CD4-positive, alpha-beta T cell treated with Interferon alpha-2 for 1 hour (primary cell): ENCODE measurements at places on chromosomes 5 and 9.

GRCh38 chr5:68710514-68710913 lies 383.3 kb upstream of the SLC30A5 start:
- DNase-seq = no peak

DNA sequence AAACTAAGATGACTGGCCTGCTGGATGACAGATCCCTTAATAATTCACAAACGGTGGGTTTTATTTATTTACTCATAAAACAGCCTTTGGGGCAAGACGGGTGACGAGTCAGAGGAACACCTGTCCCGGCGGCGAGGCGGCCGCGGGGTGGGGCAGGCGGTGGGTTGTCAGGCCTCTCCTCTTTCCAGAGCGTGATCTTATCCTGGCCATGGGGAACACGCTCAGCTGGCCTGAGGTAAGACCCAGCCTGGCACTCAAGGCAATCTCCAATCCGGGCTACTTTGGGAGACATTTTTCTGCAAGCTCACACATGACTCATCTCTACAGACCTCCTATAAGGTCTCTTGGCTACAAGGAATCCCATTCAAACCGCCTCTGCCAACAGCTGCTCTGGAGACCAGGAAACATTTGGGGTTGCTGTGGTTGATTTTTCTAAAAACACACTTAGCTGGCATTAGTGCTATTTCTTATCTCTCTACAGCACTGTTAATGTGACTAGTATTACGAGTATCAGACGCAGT lies 6.3 kb downstream of the RAPGEF1 start:
- peak; percentile 69 for DNase-seq

DNA sequence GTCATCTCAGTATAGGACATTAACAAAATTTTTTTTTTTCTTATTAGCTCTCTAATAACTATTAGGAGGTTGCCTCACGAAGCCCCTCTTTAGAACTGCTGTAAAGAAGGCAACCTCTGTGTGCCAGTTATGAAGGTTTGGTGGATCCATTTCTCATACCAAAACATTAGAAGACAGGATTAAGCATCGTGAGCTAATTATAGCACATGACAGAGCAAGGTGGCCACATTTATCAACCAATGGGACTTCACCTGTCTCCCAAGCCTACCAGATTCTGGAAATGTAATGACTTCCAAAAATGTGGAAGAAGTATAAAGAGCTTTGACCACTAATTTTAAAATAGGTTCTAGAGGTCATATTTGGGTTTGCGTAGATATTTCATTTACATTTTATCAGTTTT lies 107.2 kb downstream of the SMARCA2 start:
- no peak for DNase-seq

DNA sequence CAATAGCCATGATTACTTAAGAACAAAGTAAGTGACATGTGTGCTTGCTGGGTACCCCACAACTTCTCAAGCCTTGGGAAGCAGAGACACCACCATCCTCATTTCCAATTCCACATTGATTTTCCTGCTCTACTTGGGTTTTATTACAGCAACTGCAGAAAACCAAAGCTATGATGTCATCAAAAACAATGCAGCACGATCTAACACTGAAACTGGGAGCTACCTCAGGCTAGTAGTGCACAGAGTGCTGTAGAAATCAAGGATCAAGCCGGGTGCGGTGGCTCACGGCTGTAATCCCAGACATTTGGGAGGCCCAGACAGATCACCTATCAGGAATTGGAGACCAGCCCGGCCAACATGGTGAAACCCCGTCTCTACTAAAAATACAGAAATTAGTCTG lies 174.4 kb upstream of the MSX2 start:
- DNase-seq = no peak

- DNase-seq = no peak
Observed at GRCh38 chr9:14349146-14349446, 35.2 kb upstream of the NFIB start.

GRCh38 chr9:72524820-72525540 lies 3.6 kb downstream of the TMC1 start:
- peak; percentile 26 for DNase-seq

DNA sequence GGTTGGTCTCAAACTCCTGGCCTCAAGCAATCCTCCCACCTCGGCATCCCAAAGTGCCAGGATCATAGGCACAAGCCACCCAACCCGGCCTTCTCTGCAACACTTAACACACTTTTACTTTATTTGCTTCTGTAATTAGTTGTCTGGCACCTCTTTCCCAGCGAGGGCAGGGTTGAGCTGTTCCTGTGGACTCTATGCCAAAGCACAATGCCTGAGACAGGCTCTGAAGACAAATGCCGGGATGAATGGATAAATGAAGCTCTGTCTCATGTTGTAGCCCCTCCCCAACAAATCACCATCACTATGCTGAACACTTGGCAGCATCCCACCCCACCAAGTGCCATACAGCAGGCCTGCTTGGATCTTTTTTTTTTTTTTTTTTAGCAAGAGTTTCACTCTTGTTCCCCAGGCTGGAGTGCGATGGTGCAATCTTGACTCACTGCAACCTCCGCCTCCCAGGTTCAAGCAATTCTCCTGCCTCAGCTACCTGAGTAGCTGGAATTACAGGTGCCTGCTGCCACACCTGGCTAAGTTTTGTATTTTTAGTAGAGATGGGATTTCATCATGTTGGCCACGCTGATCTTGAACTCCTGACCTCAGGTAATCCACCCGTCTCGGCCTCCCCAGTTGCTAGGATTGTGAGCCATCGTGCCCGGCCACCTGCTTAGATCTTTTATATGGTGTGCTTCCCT lies 21.3 kb downstream of the GPX3 start:
- DNase-seq = no peak

- DNase-seq = no peak
Observed at GRCh38 chr5:115179394-115180164, 9.9 kb upstream of the TRIM36 start.

- DNase-seq = no peak
Observed at GRCh38 chr5:145739843-145740242, 95.3 kb downstream of the PRELID2 start.

- no peak for DNase-seq
Observed at GRCh38 chr9:89746385-89747116, 141.7 kb downstream of the GADD45G start.

- DNase-seq = no peak
Observed at GRCh38 chr5:159345861-159346260, 15.6 kb upstream of the IL12B start.

DNA sequence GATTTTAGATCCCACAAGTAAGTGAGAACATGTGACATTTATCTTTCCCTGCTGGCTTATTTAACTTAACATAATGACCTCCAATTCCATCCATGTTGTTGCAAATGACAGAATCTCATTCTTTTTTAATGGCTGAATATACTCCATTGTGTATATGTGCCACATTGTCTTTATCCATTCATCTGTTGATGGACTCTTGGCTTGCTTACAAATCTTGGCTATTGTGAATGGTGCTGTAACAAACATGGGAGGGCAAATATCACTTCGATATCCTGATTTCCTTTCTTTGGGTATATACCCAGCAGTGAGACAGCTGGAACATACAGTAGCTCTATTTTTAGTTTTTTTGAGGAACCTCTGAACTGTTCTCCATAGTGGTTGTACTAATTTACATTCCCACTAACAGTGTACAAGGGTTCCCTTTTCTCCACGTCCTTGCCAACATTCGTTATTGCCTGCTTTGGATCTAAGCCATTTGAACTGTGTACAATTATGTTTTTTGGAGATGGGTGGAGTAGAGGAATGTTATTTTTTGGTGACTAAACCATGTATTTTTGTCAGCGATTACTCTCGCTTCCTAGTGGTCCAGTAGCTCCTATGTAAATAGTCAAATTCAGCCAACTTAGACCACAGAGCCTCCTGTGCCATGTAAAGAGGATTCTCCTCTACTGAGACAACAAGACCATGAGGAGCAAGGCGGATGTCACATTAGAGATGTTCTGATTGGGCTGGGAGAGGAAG lies 60.6 kb downstream of the TNFSF15 start:
- no peak for DNase-seq

- no peak for DNase-seq
Observed at GRCh38 chr5:113225259-113225658, 209.5 kb downstream of the TSSK1B start.

GRCh38 chr5:51882647-51883046 lies 499.4 kb downstream of the ISL1 start:
- DNase-seq = no peak

DNA sequence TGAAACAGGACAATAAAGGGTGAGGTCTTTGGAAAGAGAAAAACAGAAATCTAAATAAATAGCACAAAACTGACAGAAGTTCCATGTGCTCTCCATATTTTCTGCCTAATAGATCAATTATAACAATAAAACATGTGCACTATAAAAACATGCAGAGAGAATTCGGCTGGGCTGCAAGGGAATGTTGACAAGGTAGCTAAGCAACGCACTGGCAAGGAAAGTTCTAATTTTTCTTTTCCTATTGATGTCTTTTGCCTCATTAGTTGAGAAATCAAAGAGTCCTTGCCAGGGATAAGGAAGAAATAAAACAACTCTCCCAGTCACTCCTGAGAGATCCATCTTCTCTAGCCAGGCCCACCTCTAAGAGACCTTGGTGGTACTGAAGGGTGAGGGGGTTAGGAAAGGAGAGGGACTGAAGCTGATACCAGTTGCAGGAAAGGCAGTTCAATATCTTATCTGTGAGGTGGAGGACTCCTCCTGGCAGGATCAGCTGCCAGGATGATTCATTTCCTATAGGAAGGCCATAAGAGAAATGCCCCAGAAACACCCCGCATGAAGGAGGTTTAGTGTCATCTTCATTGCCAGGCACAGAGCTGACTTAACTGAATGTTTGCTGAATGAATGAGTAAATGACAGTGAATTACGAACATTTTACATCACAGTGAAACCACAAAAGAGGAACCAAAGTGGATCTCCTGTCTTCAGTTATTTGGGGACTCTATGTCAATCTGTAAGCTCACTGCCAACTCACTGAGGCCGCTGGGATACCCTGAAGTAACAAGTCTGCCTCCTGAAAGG lies 63.7 kb upstream of the IFNK start:
- DNase-seq = peak; percentile 57

- DNase-seq = no peak
Observed at GRCh38 chr9:20315677-20316076, 306.6 kb downstream of the MLLT3 start.

DNA sequence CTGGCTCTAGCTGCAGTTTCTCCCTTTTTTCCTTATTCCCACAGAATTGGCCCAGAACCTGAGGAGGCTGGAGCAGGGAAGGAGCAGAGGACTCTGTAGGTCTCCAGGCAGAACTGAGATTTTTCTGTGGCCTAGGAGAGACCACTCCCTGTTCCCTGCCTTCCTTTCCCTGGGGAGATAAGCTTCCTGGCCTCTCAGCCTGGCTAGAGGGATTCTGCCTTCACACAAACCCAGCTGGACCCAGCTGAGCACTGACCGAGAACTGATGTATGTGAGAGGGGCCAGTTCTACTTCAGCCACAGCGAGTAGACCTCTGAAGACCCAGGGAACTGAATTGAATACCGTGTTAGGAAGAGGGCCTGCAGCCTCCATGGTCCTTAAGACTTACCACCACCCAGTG lies 48.0 kb downstream of the RUSC2 start:
- DNase-seq = no peak

DNA sequence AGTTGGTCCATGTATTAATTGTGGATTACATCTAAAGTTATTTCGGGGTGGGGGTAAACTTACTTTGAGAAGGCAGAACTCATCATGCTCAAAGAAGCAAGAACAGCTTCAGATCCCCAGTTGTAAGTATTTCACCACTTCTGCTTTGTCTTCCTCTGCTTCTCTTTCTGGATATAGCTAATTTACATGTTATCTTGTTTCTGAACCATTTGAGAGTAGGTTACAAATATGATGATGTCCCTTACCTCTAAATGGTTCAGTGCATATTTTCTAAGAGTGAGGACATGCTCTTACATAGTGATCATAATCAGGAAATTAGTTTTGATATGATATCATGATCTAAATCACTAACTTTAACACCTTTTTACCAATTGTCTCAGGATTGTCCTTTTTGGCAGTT lies 11.9 kb downstream of the TRIO start:
- no peak for DNase-seq

DNA sequence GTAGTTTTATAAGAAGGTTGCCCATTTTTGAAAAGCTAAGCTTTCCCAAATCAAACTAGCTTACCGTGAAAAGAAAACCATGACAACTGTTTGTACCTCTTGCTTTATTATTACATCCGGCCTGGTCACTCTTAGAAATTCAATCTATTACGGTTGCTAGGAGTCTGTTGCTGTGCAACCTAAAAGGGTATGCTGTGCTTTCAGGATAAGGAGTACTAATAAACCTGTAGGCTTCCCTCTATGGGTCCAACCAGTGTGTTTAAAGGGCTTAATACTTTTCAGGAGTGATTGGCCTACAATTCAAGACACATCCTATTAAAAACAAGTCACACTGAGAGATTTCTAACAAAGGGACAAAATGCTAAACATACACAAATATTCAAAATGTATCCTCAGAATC lies 27.1 kb downstream of the RFX3 start:
- DNase-seq = no peak

DNA sequence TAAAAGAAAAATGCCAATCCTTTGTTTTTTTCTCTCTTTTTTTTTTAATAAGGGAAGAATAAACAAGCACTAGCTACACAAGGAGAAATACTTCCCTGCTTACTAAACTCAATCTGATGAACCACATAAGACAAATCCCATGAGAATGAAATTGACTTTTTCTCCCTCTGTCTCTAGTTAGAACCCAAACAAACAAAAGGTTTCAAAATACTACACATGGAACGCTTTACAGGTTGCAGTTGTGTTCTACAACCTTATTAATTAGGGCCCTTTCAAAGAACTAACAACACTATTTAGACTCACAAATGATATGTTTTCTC lies 124.5 kb downstream of the PDE4D start:
- DNase-seq = no peak

DNA sequence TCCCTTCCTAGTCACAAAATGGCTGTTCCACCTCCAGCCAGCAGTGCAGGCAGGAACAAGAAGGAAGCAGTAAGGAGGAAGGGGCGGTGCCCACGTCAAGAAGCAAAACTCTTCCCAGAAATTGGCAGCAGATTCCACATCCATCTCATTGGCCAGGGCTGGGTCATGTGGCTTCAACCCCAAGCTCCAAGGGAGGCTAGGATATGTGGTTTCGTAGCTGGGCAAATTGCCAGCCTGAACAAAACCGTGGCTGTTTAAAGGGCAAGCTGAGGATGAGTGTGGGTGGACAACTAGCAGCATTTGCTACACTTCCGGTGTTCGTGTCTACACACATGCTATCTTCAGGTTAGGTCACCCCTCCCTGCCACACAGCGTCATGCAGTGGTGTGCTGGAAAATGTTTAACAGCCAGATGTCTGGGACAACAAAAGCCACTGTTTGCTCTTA lies 92.1 kb upstream of the MAP1B start:
- DNase-seq = no peak

DNA sequence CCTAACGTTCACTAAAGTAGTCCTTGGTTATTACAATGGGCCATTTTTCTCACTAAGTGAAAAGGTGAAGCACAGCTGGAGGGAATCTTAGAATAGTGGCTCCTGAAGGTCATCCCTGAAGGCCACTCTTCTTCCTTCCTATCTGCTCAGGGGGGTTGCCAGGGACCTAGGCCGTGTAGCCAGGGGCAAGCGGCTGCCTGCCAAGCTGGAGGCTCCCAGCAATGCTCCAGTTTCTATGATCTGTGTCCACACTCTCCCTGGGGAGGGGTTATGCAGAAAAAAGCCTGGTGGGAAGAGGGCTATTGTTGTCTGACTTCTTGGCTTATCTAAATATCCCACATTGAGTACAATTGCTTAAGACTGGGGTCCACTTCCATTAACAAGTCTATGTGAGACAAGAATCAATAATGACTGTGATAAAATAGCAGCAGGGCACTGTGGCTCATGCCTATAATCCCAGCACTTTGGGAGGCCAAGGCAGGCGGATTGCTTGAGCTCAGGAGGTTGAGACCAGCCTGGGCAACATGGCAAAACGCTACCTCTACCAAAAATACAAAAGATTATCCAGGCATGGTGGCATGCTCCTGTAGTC lies 3.8 kb downstream of the NMRK1 start:
- DNase-seq = no peak
